Astrocyte (in vitro differentiated cells and primary cell): ENCODE measurements at places on chromosomes 7 and 10.

GRCh38 chr10:52400562-52400961 is 86.5 kb downstream of the DKK1 start:
- DNase-seq = peak; percentile 41

DNA sequence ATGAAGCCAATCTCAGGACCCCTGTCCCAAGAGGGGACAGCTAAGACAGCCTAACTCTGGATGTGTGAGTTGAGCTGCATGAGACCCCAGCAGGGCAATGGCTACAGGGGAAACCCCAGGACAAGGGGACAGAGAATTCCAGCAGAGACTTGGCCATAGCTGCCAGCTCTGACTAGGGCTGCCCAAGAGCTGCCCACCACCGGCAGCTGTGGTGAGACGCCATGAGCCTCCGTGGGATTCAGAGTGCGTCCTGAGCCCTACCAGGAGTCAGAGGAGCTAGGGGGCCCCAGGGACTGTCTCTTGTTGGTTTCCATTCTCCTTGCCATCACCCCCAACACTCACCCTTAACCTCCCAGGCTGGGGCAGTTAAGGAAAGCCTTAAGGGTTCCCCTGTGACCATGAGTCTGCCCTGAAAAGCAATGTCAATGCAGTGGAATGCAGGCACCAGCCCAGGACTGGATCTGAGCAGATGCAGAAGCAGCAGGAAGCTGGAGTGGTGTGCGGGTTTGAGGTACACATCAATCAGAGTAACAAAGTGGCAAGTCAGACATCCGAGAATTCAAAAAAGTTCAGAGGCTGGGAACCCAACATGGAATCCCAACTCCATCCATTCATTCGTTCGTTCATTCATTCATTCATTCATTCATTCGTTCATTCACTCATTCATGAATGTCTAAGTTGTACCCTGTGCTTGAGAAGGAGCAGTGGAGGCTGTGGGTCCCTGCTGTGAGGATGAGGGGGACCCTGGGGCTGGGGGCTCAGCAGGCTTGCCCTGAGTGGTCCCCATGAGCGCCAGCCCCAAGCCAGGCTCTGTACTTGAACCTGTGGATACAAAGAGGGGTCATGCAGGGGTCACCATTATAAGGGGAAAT is 52.9 kb downstream of the C10orf120 start:
- no peak for DNase-seq

DNA sequence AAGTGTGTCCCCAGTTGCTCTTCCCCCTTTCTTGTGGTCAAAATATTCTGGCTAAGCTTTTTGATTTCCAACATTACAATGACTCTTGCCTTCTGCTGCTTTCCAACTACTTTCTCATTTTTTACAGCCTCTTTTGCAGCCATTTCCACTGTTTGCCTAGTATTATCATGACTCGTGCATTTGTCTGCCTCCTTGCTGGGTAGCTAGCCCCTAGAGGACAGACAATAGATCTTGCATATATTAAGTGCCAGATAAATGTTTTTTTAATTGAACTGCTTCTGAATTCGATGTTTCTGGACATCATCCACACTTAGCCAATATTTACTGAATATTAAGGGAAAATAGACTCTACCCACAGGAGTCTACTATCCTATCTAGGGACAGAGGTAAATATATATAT is 124.5 kb downstream of the POU6F2 start:
- no peak for DNase-seq

DNA sequence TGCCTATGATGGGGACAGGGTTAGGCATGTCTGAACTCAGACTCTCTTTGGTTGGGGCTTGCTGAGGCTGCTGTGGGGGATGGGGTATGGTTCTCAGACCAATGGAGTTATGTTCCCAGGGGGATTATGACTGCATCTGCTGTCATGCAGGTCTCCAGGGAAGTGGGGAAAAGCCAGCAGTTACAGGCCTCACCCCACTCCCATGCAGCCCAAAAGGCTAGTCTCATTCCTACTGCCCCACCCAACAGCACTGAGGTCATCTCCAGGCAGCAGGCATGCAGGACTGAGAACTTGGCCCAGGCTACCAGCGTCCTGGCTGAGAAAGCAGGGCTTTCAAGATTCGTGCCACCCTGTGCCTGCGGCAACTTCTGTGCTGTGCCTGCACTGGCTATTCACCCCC is 373.3 kb downstream of the HTR7 start:
- no peak for DNase-seq

GRCh38 chr7:138838166-138838565 is 40.2 kb upstream of the ATP6V0A4 start:
- no peak for DNase-seq

DNA sequence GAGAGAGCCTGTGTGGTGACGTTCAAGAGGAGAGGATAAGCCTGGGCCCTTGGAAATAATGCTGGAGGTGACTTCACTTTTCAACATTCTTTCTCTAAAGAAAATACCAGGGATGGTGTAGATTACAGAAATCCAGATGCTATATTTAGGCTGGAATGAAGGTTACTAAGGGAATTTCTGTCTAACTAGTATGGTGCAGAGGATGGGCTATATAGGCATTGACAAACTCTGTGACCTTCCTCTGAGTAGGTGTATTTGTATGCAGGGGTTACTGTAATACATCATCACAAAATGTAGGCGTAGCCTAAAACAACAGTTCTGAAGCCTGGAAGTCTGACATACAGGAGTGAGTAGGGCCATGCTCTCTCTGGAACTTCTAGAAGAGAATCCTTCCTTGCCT is 155.3 kb upstream of the INHBA start:
- DNase-seq = peak; percentile 88

GRCh38 chr10:4294996-4295792 is 510.2 kb upstream of the KLF6 start:
- no peak for DNase-seq
